Ovary (tissue), 10 donors: ENCODE measurements at places on chromosomes 2 and 18.

- DNase-seq, result no peak
Measured at GRCh38 chr18:9946831-9947230, 33.0 kb downstream of the VAPA start.

DNA sequence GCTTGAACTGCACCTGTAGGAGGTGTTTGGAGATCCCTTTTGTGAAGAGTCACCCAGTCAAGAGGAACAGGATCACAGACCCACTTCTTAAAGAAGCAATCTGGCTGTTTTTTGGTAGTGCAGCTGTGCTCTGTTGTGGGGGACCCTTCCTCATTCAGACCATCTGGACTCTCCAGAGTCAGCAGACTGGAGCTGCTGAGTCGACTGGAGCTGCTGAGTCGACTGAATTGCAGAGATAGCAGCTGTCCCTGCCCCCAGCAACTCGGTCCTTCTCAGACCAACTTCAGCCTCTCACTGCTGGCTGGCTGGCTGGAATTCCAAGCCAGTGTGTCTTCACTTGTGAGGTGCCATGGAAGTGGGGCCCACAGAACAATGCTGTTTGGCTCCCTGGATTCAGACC lies 56.8 kb downstream of the GTF3C3 start:
- no peak for DNase-seq

DNA sequence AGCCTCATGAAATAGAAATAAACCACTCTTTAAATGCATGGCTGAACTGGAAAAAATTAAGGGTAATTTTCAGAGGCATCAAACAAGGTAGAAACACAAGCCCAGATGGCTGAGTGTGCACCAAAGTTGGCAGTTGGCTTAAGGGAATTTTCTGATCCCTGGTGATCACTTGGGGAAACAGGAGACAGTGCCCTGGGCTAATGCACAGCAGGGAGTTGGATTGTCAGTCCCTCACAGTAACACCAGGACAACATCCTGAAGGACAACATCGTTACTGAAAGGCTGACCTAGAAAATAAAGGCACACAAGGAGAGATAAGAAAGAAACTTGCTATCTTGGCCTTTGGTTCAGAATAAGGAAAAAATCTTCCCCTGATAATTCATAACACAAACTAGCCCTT lies 417.0 kb downstream of the SLC4A3 start:
- no peak for DNase-seq

- DNase-seq, result no peak
Measured at GRCh38 chr18:13589316-13589715, 137.0 kb downstream of the FAM210A start.

- DNase-seq, result no peak
Measured at GRCh38 chr2:96604104-96604503, 34.0 kb downstream of the KANSL3 start.

GRCh38 chr2:65668744-65669143 lies 236.3 kb upstream of the SPRED2 start:
- DNase-seq, result no peak

DNA sequence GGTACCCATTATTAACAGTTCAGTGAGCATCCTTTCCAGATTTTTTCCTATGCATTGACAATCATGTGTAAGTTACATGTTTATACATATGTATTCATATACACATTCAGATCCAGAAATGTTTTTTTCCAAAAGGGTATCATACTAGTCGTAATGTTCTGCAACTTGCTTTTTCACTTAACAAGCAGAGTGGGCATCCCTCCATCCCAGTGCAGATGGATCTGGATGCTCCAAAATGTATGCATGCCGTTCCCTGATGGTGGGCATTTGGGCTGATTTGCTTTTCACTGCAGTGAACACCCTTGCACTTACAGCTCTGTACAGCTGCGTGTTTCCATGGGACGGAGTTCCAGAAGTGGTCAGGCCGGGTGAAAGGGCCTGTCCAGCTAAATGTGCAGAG lies 57.0 kb downstream of the DNMT3A start:
- DNase-seq, result no peak

GRCh38 chr2:104840893-104841585 lies 12.9 kb upstream of the POU3F3 start:
- no peak for DNase-seq

DNA sequence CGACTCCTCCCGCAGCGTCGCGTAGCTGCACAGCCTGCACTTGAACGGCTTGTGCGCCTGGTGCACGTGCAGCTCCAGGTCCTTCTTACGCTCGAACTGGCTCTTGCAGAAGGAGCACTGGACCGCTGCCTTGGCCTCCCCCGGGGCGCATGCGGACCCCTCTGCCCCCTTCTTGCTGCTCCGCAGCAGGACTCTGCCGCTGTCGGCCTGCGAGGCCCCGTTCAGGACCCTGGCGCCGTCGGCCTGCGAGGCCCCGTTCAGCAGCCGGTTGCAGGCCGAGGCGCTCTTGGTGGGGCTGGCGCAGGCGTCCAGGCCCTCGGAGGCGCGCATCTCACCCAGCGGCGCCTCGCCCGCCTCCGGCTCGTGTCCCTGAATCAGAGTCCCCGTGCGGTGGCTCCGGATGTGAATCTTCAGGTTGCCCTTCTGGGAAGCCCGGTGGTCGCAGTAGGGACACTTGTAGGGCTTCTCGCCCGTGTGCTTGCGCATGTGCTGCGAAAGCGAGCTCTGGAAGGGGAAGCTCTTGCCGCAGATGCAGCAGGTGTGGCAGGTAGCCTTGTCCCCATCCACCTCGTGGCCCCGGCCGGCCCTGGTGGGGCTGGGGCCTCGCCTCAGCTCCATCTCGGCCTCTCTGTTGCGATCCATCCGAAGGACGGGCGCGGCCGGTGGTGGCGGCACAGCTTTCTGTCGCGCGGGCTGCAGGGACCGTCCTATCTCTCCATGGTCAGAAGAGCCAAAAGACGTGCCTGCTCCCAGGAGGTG lies 52.5 kb downstream of the ZNF516 start:
- no peak for DNase-seq

DNA sequence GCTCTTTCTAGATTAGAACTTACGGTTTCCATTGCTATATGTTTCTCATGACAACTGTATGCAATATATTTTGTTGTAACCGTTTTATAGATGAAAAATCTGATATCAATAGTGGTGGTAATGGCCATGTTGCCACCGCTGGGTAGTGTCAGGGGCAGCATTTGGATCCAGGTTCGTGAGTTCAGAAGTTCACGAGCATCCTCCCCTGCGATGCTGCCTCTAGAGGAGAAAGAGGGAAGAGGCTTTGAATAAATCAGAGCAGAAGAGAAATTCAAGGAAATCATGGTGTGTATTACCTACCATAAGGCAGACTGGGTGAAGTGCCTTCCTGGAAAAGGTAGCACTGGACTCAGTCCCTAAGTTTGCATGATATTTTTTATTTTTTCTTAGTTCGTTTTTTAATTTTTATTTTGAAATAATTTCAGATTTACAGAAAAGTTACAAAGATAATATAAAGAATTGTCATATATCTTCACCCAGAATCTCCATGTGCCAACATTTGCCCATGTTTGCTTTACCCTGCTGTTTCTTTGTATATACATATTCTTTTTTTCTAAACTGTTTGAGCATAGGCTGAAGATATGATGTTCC lies 3.3 kb upstream of the ZBTB7C start:
- DNase-seq, result no peak

DNA sequence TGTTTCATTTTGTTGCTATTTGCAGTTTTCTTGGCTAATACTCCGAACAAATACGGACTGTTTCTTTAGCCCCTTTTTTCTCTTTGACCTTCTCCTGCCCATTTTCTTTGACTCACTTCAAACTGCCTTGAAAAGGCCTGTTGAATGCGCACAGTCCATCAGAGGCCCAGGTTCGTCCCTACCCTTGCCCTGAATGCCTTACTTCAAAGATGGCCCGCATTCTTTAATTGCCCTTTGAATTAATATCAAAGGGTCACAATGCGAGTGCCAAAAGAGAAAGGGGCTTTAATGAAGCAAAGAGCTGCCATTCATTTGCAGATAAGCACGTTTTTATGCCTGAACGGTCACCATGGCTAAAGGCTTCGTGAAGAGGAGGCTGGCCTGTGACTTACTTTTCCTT lies 29.7 kb downstream of the PAX3 start:
- no peak for DNase-seq

- no peak for DNase-seq
Measured at GRCh38 chr2:212032032-212032431, 506.6 kb downstream of the ERBB4 start.

DNA sequence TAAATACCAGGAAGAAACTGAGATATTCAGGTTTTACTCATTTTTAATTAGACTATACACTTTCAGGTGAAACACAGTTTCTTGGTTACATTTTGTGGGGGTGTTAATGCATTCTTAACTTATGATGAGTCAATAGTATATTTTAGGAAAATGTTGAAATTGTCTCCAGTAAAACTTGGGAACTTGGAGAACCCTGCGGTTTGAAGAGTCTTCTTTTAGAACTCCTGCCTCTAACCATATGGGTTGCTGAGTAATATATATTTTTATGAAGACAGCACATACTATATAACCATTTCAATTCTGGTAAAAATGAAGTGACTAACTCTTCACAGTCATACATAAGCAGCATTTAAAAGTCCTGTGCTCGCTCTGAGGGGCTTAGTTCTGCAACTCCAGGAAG lies 308.2 kb upstream of the LRATD1 start:
- no peak for DNase-seq

- DNase-seq, result no peak
Measured at GRCh38 chr2:175030380-175031271, 25.4 kb upstream of the CHN1 start.

GRCh38 chr2:108575132-108575966 lies 41.1 kb downstream of the LIMS1 start:
- no peak for DNase-seq

DNA sequence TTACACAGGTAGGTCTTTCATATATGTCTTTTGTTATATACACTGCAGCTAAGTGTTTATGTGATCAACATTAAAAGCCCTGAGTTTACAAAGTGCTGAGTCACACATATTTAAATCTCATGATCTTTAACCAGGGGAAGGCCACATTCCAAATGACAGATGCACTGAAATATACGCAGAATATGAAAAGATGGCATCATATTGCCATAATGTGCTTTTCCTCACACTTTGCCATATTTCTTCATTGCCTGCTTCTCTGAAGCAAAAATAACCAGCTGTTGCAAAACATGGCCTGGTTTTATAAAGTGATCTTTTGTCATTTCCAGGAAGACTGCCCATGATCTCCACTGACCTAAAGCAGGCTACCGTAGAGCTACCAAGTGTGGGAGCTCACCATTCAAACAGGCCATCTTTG lies 93.5 kb upstream of the MAPRE2 start:
- DNase-seq, result no peak

DNA sequence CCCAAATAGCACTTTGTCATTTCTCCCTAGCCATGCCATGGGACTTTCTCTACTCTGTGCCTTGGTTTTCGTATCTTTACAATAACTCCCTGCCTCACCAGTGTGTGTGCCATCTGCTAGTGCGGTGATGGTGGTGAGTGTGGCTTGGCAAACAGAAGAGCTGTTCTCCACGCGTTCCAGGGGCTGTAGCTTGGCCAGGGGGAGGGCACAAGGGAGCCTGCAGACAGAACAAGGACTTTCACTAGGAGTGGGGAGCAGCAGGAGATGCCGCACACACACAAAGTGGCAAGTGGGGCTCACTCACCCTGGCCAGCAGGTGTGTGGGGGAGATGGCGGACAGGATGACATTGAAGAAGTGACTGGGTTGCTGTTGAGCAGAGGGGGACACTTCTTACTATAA lies 196.9 kb downstream of the HAUS1 start:
- DNase-seq, result no peak

DNA sequence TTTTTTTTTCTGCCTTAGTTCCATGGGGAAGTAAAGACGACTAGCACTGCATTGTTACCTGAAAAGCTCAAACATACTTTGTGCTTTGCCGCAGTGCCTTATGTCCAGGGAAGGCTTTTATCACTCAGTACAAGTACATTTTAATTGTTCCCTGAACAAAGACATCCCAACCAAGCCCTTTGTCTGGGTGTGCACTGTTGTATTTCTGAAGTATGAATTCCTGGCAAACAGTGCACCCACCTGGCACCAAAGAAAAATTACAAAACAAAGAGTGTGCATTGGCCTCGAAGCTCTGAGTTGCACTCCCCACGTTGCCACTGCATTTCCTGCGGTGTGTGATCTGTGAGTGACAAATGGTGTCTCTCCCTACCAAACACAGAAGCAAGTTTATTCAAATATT lies 858.5 kb upstream of the PIK3C3 start:
- DNase-seq, result no peak

GRCh38 chr2:1863861-1864260 lies 119.5 kb upstream of the PXDN start:
- DNase-seq, result no peak
